ENCODE measurements at places on chromosomes 3 and 15.
A peak's percentile ranks its signal among the peaks of the same experiment; 100 is the strongest.

DNA sequence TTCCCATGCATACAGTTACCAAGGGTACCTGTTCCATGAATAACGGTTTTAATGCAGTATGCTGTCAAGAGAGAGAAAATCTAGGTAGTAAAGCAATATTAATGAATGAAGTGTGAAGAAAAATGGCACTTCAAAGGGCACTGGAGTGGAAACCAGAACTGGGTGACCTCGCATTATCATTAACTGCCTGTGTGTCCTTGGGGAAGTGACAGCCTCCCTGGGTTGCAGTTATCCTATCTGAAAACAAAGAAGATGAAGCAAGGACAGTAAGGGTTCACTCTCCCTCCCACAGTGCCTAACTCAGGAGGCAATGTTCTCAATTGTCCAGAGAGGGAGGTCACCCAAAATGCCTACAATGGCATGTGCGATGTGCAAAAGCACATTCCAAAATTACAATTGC is 15.1 kb downstream of the MTHFS start:
- DNase-seq: no peak

GRCh38 chr15:67174864-67175573 is 79.4 kb downstream of the AAGAB start:
- no peak for DNase-seq

GRCh38 chr15:55320238-55320550 is 1.2 kb downstream of the PIGB start:
- no peak for DNase-seq

DNA sequence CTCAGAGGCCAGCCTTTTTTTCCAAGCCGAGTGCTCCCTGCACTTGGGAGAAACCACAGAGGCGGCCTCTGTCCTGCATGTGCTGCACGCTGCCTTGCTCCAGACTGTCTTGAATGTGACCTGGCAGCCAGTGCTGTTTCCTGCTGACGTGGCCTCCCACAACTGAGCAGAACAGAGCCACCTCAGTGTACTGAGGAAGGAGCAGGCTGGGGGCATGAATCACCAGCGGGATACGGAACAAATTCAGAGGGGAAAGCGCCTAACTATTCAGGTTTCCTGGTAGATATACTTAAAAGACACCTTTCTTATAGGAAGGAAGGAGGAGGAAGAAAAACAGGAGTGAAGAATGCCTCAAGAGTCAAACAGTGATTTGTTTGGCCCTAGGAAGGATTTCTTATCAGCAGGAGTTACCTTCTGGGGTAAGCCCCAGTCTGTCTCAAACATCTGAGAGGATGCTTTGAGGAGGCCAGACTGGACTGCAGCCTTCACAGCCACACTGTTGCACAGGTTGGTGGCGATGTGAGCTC is 114.0 kb downstream of the FNDC3B start:
- DNase-seq: peak; percentile 14

- no peak for DNase-seq
These were observed 86.9 kb upstream of the TCF12 start for GRCh38 chr15:56831467-56832005.

- DNase-seq: no peak
These were observed 83.5 kb upstream of the BCL6 start for GRCh38 chr3:187828579-187829452.

GRCh38 chr15:36758800-36759199 is 179.4 kb downstream of the CDIN1 start:
- no peak for DNase-seq

- no peak for DNase-seq
These were observed 52.1 kb downstream of the EDEM1 start for GRCh38 chr3:5239602-5240001.

DNA sequence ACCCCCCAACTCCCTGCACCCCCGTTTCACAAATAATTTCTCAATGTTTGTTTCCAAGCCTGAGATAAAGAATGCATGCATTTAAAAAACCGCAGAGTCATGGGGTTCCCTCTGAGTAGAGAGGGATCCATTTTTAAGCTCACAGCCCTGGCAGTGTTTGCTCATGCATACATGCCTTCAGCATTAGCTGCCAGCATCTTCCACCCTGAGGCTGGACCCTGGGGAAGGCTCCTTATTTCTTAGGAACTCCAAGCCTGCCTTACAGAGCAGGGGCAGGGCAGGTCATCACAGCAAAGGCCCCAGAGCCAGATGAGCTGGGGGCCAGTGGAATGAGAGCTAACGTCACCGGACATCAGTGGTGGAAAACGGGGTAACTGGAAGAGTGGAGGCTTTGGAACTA is 31.3 kb downstream of the TLE3 start:
- DNase-seq: no peak

DNA sequence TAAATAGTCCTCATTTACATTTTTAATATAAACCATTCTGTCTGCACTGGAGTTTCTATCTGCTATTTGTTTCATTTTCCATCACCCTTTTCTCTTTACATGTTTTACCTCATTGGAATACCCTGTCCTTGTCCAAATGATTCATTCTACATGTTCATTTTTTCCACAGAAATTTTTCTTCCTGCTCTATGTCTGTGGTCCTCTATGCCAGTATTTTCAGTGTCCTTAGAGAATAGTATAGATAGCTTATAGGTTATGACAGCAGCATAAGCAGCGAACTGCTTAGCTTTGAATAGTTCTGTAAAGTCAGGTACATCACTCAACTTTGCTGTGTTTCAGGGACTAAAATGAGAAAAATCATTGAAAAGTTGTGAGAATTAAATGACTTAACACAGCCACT is 742.3 kb upstream of the CBLB start:
- no peak for DNase-seq

GRCh38 chr15:81363718-81364500 is 10.1 kb downstream of the TMC3 start:
- DNase-seq: no peak

- no peak for DNase-seq
These were observed 86.7 kb downstream of the TBC1D5 start for GRCh38 chr3:17655743-17656142.

DNA sequence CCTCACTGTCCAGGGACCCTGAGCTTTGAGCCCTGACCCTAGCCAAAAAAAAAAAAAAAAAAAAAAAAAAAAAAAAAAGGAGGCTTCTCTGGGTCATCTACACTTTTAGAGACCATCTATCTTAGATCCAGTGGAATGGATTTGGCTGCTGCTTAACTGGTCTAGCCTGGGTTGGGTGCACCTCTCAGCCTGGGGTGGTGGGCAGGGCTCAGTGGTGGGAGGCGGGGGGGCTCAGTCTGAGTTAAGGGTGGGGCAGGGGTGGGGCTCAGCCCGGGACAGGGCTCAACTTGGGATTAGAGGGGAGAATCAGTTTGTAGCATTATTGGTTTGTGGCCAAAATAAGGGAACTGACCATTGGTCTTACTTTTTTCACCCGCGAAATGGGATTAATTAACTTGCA is 139.2 kb downstream of the TPRA1 start:
- DNase-seq: no peak

- no peak for DNase-seq
These were observed 84.3 kb downstream of the KLHL25 start for GRCh38 chr15:85710340-85710842.

GRCh38 chr3:69906351-69906966 is 93.1 kb upstream of the SAMMSON start:
- no peak for DNase-seq

- DNase-seq: no peak
These were observed 8.1 kb downstream of the RMDN3 start for GRCh38 chr15:40746916-40747418.

- DNase-seq: no peak
These were observed 430.6 kb upstream of the MCTP2 start for GRCh38 chr15:93800805-93801204.

DNA sequence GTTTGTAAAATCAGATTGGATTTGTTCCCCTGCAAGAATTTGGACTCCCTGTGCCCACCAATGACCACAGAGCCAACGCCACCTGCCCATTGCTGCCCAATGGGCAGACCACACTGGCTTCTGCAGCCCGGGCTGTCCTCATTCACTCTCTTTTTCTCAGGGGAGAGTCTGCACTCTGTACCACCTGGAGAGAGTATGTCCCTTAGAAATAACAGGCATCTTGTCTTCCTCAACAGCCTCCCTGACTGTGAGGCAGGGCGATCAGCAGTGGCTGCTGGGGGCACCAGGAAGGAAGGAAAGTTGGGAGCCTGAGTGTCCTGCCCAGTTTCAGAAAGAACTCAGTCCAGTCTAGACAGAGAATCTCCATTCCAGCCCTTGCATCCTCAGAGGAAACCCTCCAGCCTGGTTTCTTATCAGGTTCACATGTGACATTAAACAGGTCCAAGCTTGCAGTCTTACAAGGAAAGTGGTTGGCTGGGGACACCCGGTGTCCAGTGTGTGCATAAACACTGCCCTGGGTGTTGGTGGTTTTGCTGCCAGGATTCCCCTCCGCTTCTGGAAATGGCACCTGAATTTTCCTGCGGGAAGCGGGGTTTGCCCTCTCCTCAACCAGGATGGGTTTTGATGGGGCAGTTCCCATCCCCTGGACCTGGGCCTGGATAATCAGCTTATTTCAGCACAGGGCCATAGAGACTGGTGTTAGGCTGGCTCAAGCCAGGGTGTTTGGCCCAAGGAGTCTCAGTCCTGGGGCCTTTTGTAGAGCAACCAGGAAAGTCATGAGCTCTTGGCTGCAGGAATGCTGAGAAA is 37.2 kb downstream of the SSUH2 start:
- no peak for DNase-seq

GRCh38 chr3:189664311-189664710 is 33.1 kb downstream of the TP63 start:
- no peak for DNase-seq

- DNase-seq: no peak
These were observed 16.8 kb downstream of the ARMC8 start for GRCh38 chr3:138203938-138204337.

GRCh38 chr15:91853948-91854638 is 585 bp downstream of the SLCO3A1 start:
- DNase-seq: no peak

- no peak for DNase-seq
These were observed 648.7 kb upstream of the CCDC54 start for GRCh38 chr3:106728315-106729098.

GRCh38 chr3:58366699-58367098 is 34.0 kb downstream of the PXK start:
- DNase-seq: no peak

- no peak for DNase-seq
These were observed 487 bp downstream of the DUOX2 start for GRCh38 chr15:45113380-45113990.

- DNase-seq: no peak
These were observed 123.4 kb downstream of the ATP10A start for GRCh38 chr15:25739687-25740121.

- DNase-seq: no peak
These were observed 11.6 kb downstream of the WWTR1 start for GRCh38 chr3:149646181-149646766.

GRCh38 chr15:59894835-59895234 is 109.3 kb upstream of the FOXB1 start:
- DNase-seq: no peak

DNA sequence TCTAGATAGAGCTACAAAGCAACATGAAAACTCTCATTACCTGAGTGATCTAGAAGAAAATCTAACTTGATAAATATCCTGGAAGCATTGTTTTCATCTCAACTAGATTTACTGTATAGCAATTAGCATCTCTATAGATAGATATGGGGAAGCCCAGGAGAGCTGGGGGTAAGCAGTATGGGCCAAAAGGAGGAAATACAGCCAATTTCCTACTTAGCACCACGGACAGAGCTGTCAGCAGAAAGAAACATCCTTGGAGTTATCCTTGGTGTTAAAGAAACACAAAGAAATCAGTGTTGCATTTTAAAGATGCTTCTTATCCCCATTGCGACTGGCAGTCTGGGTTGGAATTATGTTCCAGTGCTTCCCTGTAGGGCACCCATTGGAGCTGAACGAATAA is 126.2 kb downstream of the TIGIT start:
- DNase-seq: no peak

DNA sequence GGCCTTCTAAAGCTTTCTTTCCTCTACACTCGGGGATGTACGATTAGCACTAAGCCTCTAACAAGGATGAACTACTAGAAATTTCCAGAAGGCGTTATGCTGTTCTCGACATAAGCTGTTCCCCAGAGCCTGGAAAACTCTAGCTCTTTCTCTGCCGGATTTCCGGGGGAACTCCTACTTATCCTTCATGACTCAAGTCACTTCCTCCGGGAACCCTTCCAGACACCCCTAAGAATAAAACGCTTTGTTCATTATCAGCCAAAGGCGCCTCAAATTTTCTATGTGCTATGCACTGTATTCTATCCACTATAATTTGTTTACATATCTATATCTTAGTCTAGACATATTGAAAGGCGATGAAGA is 455 bp upstream of the SNAP23 start:
- DNase-seq: no peak

DNA sequence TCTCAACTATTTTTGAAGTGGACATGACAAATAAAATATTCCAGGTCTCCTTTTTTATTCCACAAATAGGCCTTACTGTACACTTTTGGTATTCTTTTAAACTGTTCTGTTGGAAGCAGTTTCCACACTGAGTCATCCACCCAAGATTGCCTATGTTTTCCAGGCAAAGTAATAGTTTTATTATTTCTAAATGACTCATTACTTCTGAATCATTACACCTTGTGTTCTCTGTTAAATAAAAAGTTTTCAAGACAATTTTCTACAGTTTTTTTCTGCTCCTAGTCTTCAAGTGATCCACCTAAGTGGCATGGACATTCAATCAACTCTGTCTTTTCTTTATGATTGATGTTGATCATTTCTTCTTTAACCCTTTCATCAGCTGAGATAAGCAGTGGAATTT is 26.5 kb downstream of the PPP2R3A start:
- no peak for DNase-seq

DNA sequence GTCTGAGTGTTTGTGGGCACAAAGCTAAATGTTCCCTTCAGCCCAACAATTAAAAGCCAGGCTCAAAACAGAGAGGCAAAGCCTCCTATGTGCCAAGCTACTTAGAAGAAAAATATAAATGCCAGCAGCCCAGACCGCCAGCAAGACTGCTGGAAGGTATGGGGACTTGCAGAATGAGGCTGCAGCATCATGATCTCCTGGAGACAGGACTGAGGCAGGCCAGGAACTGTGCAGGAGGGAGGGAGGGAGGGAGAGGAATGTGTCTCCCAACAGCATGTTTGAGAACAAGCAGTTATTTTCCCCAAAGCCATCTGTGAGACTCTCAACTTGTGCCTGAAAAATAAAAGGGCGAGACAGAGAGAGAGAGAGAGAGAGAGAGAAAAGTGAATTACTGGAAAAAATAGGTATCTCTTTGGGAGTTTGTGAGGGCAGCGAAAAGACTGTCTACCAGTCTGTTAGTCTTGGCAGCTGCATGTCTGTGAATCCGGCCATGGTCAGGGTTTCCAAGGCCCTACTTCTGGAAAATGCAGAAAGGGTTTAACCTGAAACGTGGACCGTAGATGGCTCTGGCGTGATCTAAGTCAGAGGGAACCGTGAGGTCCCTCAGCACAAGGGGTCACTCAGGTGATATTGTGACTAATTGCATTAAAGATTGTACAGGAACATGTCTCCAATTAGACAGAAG is 139.7 kb upstream of the COL8A1 start:
- DNase-seq: no peak

GRCh38 chr3:72127844-72128243 is 342.9 kb upstream of the PROK2 start:
- no peak for DNase-seq

- no peak for DNase-seq
These were observed 17.2 kb upstream of the ABHD10 start for GRCh38 chr3:111961461-111962164.

- no peak for DNase-seq
These were observed 3.7 kb upstream of the SH3BP5 start for GRCh38 chr3:15336057-15336456.

All from esophagus squamous epithelium (tissue), 5 donors.